ENCODE measurements at places on chromosomes 6 and 20. TPM values are rescaled to one million over a fixed set of nuclear protein-coding genes. Genes with fewer than 3 reads are reported as not detected.
A peak's percentile ranks its signal among the peaks of the same experiment; 100 is the strongest.

DNA sequence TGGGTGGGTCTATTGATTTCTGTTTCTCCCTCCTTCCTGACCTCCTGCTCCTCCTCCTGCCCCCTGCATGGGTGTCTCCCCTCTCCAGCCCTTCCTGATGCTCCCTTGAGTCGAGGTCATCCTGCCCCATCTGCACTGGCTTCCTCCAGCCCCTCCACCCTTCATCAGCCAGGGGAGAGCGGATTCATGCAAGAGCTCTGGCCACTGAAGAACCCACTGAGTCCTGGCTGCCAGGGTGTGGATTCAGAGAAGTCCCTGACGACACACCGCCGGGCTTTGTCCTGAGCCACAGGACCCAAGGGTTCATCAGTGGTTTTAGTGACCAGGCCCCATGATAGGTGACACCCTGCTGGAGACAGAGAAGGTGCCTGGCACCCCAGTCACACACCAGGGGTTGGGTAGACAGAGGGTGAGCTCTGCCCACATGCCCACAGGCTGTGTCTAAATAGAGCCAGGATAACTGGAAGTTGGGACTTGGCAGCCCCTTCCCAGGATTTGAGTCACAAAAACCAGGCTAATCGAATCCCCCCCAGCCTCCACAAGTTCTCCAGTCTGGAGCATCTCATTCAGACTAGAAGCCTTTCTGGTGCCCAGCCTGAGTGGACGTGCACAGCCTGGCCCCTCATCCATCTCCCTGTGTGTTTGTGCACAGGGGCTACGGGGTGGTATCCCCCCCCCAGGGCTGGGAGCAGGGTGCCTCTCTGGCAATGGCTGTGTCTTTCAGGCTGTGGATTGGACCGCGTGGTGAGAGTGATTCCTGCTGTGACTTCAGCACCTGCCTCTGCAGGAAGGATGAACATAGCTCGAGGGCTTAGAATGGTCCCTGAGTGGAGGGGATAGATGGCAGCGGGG, 1.2 kb downstream of the GFRA4 start:
- peaks cover 3% of the 10 kb centered on the region for H3K4me1 ChIP-seq
- no peak overlapping the region for H3K27ac ChIP-seq
- H3K36me3 ChIP-seq = no peaks in the 10 kb centered on the region
- DNase-seq = no peak

DNA sequence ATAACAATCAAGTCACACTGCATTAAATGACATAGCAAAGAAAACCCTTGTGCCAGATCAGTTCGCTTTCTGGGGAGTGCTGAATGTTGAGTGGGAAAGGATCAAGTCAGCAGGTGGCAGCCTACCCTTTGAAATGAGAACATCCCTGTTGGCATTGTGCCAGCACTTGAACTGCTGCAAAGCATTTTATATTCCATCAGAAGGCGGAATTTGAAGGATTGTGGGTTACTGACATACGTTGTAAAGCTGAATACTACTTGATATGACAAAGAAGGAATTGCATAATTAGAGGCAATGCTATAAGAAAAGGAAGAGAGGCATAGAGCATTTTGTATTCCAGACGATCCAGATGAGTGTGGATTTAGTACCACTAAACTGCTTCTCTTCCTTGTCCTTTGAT, 26.5 kb downstream of the BCKDHB start:
- no peaks in the 10 kb centered on the region for H3K36me3 ChIP-seq
- H3K27ac ChIP-seq = no peak overlapping the region
- no peaks in the 10 kb centered on the region for H3K27me3 ChIP-seq
- no peak overlapping the region for H3K4me3 ChIP-seq
- H3K4me1 ChIP-seq = peaks cover 3% of the 10 kb centered on the region

- H3K27ac ChIP-seq = peak overlapping the region; percentile 63
- H3K4me1 ChIP-seq = no peaks in the 10 kb centered on the region
- no peaks in the 10 kb centered on the region for H3K36me3 ChIP-seq
- H3K27me3 ChIP-seq = no peaks in the 10 kb centered on the region
- H3K4me3 ChIP-seq = no peak overlapping the region
These were observed 172.4 kb downstream of the PLCB4 start for GRCh38 chr20:9241232-9241692.

Gene TREML2
- total RNA-seq = 0.64 TPM

DNA sequence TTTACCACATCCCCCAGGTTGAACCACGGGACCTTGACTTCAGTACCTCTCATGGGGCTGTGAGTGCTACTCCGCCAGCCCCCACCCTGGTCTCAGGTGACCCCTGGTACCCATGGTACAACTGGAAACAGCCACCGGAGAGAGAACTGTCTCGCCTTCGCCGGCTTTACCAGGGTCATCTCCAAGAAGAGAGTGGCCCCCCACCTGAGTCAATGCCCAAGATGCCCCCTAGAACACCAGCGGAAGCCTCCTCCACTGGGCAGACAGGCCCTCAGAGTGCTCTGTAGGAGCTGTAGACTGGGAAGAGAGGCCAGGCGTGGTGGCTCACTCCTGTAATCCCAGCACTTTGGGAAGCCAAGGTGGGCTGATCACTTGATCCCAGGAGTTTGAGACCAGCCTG, 1.2 kb upstream of the ATAT1 start:
- no peak for DNase-seq
- H3K4me3 ChIP-seq = no peak overlapping the region
- peaks cover 52% of the 10 kb centered on the region for H3K36me3 ChIP-seq
- peaks cover 16% of the 10 kb centered on the region for H3K4me1 ChIP-seq

Gene PHACTR3
- 5.9 TPM for total RNA-seq

Gene SMOC2
- total RNA-seq = 14.5 TPM

Measured in transverse colon (tissue), 4 donors.